Spleen (tissue), 13 donors: ENCODE measurements at places on chromosomes 11 and 22. TPM values are rescaled to one million over a fixed set of nuclear protein-coding genes. Genes with fewer than 3 reads are reported as not detected.

DNA sequence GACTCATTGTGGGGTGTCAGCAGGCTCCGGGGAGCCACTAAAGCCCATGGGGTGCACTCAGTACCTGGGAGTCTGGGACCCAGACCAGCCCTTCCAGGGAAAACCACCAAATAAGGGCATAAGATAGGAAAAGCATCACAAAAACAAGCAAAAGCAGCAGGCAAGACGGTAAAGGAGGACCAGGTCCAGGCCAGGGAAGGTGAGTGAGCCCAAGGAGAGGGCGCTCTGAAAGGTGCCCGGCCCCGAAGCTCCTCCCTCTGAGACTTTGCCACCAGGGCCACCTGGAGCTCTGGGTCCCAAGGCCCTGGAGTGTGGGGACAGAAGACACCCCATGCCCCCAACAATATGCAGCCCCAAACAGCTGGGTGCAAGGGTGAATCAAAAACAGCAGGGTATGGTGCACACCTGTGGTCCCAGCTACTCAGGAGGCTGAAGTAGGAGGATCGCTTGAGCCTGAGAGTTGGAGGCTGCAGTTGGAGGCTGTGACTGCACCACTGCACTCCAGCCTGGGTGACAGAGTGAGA is 5.2 kb upstream of the IL17REL start:
- no peak for DNase-seq

DNA sequence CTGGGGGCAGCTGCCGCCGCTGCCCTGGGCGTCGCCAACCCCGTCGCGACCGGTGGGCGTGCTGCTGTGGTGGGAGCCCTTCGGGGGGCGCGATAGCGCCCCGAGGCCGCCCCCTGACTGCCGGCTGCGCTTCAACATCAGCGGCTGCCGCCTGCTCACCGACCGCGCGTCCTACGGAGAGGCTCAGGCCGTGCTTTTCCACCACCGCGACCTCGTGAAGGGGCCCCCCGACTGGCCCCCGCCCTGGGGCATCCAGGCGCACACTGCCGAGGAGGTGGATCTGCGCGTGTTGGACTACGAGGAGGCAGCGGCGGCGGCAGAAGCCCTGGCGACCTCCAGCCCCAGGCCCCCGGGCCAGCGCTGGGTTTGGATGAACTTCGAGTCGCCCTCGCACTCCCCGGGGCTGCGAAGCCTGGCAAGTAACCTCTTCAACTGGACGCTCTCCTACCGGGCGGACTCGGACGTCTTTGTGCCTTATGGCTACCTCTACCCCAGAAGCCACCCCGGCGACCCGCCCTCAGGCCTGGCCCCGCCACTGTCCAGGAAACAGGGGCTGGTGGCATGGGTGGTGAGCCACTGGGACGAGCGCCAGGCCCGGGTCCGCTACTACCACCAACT is 1.0 kb downstream of the FUT4 start:
- DNase-seq = peak; percentile 88

DNA sequence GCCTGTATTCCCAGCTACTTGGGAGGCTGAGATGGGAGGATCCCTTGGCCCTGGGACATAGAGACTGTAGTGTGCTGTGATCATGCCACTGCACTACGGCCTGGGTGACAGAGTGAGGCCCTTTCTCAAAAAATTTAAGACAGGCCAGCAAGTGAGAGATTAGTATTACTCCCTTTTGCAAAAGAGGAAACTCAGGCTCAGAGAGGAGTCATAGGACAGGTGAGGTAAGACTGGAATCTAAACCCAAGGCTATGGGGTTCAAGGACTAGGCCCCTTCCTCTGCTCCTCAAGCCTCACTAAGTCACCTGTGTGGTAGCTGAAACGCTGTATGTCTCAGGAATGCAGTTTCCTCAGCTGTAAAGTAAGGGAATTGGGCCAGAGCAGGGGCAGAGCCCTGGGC is 1.6 kb upstream of the P2RY2 start:
- no peak for DNase-seq

- peak; percentile 59 for DNase-seq
Measured at GRCh38 chr22:48709976-48710375, 1117.7 kb downstream of the BRD1 start.

DNA sequence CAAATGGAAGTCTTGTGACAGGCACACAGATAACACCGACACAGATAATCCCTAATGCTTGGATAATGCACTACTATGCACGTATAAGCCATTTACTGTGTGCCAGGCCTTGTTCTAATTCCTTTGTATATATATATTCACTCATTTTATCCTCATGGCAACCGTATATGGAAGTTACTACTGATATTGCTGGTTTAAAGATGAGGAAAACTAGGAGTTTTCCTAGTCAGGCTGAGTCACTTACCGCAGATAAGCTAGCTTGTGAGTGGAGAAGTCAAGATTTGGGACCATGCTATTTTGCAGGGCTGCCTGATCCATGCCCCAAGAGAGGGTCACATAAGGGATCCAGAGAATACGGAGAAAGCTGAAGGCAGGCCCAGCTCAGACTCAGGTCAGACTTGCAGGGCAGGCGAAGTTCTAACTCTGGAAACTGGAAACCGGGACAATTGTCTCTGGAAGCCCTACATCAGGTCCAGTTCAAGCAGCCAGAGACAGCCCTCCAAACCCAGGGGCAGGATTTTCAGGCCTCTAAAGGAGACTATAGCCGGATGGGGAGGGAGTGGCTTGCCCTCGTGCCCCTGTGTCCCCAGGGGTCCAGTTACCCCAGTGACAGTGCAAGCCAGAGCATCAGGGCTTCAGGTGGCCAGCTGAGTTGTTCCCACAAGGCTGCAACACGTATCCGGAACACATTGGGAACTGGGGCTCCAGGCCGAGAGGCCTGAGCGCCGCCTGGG is 534.8 kb downstream of the INSC start:
- DNase-seq = no peak

DNA sequence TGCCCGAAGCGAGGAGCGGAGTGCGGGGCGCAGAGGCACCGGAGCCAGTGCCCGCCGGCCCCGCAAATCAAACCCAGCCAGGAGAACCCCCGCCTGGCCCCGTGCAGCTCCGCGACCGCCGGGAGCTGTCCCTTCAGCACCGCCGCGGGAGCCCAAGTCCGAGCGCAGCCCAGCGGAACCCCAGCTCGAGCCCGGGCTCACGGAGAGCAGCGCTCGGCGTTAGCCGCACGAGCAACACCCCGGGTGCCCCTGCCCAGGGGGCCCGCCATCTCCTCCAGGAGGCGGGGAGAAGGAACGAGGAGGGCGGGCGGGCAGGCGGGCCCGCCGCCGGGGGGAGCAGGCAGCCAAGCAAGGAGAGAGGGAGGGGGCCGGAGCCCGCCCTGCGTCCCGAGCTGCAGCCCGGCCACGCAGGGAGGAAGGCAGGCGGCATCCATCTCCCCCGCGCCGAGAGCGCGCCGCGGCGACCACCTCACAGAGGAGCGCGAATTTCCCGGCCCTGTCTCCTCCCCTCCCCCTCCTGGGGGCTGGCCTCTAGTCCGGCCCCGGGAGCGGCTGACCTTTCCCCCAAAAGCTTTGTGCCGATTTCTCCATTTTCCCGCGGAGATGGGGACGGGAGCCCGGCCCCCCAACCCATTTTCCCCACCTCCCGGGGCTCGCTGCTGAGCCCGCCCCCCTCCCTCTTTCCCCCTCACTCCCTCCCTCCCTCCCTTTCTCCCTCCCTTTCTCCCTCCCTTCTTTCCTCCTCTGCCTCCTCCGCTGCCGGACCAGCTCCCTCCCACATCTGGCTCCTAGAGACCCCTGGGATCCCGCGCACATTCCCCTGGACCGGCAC is 621 bp downstream of the KCNC1 start:
- DNase-seq = peak; percentile 82

- no peak for DNase-seq
Measured at GRCh38 chr11:67694875-67695555, 20.6 kb upstream of the ALDH3B2 start.

- no peak for DNase-seq
Measured at GRCh38 chr11:106827687-106828086, 190.6 kb downstream of the GUCY1A2 start.

DNA sequence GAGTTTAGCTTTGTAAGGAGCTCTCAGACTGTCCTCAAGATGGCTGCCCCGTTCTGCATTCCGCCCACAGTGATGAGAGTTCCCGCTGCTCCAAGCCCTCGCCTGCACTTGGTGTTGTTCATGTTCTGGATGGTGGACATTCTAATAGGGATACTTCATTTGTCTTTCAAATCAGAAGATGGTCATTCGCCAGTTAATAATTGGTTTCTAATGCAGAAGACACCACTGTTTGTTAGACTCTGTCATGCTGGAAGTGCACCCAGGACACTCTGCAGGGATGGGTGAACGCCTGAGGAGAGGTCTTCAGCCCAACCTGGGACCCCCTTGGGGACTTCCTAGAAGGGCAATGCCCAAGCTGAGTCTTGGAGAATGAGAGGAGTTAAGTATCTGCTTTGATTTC is 836.4 kb downstream of the TBC1D22A start:
- DNase-seq = no peak

DNA sequence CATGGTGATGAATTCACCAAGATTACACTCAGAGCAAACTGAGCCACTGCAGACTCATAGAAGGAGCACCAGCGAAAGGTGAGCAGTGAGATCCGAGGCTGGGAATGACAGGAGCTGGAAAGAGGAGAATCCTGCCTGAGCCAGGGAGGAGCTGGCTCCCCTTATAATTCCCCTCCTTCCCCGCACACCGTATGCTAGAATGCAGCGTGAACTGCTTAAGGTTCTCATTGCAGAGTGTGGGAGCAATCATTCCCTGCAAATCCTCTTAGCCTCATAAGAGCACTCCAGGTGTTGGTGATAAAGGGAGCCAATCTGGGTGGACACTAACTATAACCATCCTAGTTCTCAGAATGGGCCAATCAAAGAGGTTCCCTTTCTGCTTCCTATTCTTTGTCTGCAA is 127.6 kb upstream of the TEAD1 start:
- DNase-seq = no peak

DNA sequence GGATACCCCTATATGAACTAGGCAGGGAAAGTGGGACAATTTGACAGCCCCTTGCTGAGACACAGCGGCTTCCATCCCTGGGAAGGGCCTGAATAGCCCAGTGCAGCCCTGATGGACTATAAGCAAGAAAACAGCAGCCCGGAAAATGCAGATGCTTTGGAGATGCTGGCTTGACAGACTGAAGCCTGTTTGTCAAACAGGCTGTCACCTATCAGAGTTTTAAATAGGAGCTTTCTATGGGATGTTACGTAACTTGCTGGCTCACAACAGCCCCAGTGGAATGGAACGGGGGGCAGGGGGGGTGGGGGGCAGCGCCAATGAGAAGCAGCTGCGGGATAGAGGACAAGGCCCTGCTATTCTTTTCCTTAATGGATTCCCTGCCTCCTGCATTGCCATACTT is 91.9 kb upstream of the NTM start:
- no peak for DNase-seq

DNA sequence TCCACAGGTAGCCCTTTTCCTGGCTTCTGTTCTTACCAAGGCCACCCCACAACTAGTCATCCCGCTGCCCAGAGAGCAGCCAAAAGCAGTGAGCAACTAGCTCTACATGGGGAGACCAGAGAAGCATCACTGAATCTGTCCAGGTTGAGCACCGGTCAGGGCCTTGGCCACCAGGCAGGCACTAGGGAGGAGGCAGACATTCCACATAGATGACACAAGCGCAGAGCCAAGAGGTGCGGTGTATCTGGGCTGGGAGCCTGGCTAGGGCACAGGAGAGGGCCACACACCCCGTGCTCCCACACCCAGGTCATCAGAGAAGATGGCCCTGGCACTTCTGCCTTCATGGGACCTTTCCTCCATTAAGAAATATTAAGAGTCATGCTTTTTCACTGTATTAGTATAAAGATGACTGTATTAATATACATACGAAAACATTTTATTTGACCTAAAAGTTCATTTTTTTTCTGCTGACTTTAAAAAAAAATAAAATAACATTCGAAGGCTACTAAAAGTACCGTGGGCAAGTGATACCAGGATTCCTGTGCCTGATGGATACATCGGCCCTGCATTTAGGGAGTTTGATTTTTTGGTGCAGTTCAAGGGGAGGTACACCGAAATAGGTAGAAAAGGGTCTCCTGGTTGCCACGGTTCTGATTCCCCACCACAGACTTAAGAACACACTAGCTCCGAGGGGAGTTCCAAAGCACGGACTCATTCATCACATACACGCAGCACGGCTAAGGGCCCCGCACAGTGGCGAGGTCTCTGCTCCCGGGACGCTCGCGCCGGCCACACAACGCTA is 1.2 kb downstream of the DGCR2 start:
- peak; percentile 77 for DNase-seq

- DNase-seq = no peak
Measured at GRCh38 chr22:28442711-28443525, 236.7 kb downstream of the TTC28 start.

DNA sequence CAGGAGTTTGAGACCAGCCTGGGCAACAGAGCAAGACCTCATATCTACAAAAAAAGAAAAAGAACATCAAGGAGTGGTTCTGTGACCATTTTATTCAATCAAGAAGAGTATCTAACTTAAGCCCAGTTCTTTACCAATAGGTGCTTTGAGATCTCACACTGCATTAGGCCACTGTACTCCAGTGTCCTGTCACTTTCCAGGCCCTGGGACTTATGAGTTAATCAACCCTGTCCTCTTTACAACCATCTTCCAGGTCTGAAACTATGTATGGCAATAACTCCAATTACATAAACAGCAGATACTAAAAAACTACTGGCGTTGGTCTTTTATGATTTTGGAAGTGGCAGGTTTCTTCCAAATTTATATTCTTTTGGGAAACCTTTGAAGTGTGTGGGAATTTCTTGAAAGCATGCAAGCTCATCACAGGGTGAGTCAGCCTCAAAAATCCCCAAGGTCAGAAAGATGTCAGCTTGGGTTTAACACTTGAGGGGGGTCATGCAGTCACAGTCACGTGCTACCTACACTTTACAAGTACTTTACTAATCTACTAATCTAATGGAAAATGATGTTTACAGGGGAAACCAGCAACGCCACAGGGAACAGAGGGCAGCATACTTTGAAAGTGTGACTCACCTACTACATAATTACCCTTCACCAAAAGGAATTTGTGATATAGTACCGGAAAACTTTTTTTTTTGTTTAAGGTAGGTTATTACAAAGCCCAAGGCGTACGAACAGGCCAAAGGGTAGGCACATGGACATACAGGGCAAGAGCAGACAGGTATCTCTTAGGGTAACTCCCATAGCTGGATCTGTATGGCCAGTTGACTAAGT is 15.6 kb downstream of the PISD start:
- no peak for DNase-seq

GRCh38 chr22:23149743-23150238 is 4.5 kb downstream of the RAB36 start:
- peak; percentile 67 for DNase-seq

- DNase-seq = no peak
Measured at GRCh38 chr11:87398931-87399330, 361.2 kb downstream of the TMEM135 start.

The LYVE1 gene
- polyA plus RNA-seq = 20.2 TPM

The TRPC6 gene
- polyA plus RNA-seq = 0.30 TPM

The FXYD2 gene
- polyA plus RNA-seq = 8.3 TPM

The DHCR7 gene
- polyA plus RNA-seq = 4.4 TPM

The FGF4 gene
- polyA plus RNA-seq = not detected

The MRE11 gene
- 5.3 TPM for polyA plus RNA-seq

The DDTL gene
- 1.0 TPM for polyA plus RNA-seq

The F2 gene
- polyA plus RNA-seq = not detected

The GAL3ST1 gene
- 0.15 TPM for polyA plus RNA-seq
